ENCODE measurements at places on chromosomes 11 and 22.

DNA sequence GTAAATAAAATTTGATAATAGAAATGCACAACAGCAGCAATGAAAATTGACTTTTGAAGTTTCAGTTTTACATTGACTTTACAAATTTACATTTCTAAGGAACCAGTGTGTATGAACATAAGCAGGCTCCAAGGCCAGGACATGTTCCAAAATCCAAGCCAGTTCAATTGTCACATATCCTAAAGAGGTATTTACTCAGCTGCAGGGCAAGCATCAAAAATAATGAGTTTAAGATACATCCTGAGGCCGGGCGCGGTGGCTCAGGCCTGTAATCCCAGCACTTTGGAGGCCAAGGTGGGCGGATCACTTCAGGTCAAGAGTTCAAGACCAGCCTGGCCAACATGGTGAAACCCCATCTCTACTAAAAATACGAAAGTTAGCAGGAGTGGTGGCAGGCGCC is 39.0 kb upstream of the AKIP1 start:
- no peak for DNase-seq

- DNase-seq: no peak
These were observed 26.3 kb upstream of the RFPL3 start for GRCh38 chr22:32331236-32331917.

DNA sequence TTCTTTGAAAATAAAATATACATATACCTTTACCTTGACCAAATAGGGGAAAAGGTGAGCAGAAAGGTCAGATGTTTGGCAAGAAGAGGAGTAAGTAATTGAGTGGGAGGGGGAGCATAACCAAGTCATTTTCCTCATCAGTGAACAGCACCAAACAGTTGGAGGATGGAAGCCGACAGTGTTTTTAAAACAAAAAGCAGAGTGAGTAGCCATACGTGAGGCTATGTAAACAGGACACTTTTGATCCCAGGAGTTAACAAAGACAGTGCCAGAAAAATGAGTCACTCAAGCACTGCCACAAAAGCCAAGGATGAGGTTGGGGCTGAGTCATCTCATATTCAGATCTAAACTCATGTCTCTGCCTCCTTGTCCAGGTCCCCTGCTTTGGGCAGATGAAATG is 734.7 kb downstream of the KCNA4 start:
- no peak for DNase-seq

GRCh38 chr11:113397212-113397611 is 9.6 kb downstream of the ANKK1 start:
- DNase-seq: no peak

GRCh38 chr11:120298461-120298860 is 26.6 kb upstream of the TLCD5 start:
- DNase-seq: no peak

DNA sequence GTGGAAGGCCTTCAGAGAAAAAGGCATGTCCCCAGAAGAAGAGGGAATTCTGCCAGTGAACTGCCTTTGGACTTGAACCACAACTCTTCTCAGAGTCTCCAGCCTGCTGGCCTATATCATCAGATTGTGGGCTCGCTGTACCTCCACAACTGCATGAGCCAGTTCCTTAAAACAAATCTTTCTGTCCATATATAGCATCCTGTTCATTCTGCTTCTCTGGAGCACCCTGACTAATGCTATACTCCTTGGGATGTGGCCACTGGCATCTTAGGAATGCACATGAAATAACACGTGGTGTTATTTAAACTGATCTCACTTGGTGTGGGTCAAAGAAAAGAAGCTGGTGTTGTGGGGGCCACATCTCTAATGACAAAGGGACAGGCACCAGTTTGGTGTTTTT is 58.3 kb upstream of the VSTM5 start:
- DNase-seq: no peak

DNA sequence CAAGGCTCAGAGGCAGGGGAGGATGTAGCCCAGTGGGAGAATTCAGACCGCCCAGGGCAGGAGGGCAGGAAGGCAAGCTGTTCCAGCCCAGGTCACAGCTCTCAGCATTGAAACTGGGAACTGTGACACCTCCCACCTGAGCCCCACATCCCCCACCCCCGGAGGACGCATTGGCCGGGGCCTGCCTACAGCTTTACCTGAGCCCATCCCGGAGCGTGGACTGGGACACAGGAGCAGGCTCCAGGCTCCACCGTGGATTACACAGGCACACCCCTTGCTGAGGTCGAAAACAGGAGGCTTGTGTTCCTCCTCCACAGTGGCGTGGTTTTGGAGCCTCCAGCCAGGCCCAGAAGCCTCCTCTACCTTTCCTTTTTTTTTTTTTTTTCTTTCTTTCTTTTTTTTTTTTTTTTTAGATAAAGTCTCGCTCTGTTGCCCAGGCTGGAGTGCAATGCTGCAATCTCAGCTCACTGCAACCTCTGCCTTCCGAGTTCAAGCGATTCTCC is 9.1 kb upstream of the PGA3 start:
- DNase-seq: no peak

GRCh38 chr11:113022262-113022661 is 61.0 kb downstream of the NCAM1 start:
- DNase-seq: no peak

GRCh38 chr11:34167961-34168360 is 62.5 kb downstream of the NAT10 start:
- no peak for DNase-seq

DNA sequence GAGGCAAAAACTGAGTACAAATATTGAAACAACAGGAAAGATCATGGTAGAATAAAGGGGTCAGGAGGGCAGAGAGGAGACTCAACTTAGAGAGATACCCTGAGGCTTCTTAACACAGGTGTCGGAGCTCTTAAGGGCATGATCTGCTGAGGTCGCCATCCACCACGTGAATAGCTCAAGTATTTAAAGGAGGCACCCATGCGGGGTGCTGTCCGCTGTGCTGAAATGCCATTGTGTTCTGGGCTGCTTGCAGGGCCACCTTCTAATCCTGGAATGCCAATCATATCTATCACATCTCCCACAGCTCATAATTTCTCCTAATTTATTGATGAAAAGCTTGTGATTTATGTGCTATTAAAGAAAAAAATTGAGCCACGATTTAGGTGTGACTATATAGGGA is 90.2 kb downstream of the SEZ6L start:
- no peak for DNase-seq

DNA sequence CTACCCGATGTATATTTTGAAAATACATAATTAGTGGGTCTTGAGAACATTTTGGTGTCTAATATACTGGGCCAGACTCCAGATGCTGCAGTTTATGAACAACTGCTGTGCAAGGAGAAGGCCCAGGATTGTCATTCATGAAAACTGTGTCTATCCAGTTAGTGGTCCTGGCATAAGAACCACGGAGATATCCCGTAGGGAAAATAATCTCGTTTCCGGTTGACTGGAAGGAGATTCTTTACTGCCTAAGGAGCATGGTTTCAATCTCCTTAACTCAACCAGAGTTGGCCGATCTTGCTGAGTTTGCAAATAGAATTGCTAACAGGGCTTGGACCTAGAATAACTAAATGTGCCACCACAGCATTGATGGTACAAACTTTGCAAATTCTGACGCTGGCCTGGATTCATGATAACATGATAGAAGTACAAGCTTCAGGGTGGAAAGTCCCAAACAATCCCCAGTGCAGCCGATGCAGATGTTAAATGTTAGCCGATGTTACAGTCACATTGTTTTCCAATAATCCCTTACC is 4.6 kb upstream of the RTCB start:
- DNase-seq: no peak

DNA sequence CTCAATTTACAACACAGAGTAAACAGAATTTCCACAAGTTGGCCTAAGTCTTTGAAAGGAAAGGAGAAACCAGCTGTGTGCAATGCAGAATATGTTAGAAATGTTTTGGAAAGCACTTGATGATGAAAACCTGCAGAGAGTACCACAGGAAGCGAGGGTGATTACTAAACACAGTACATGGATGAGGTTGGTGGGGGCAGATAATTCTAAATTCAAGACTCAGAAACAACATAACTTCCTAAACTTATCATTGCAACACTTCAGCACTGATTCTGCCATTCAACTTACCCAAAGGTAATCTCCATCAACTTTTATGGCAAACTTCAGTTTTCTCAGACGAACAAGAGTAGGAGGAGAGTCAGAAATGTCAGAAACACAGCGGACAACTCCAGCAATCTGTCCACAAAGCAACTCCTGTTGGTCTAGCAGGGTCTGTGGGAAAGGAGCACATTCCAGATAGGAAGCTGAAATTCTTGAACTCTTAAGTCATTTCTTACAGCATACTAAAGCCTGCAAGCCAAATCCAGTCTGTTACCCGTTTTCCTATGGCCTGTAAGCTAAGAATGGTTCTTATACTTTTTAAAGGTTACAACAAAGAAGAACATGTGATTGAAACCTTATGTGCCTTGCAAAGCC is 6.8 kb downstream of the HPS4 start:
- DNase-seq: no peak

- no peak for DNase-seq
These were observed 33.7 kb upstream of the SLC17A6 start for GRCh38 chr11:22304337-22304961.

DNA sequence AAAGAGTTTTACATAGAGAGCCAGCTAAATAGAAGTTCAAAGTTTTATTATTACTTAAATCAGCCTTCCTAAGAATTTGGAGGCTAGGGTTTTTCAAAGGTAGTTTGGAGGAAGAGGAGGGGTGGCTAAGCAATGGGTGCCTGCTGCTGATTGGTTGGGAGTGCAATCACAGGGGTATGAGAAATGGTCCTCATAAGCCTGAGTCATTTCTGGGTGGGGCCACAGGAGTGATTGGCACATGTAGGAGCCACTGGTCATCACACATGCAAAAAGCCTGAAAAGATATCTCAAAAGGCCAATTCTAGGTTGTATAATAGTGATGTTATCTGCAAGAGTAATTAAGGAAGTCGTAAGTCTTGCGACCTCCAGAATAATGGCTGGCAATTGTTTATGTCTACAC is 12.9 kb downstream of the OR51L1 start:
- DNase-seq: no peak

- DNase-seq: no peak
These were observed 563.0 kb downstream of the BRD1 start for GRCh38 chr22:49264696-49265095.
